ENCODE measurements at places on chromosomes 12 and 14.

- no peak for DNase-seq
These were observed 76.4 kb upstream of the CCDC60 start for GRCh38 chr12:119258149-119258548.

- DNase-seq: peak; percentile 93
These were observed 2.3 kb upstream of the GARIN2 start for GRCh38 chr14:67186789-67187584.

GRCh38 chr12:11795192-11795912 is 145.9 kb downstream of the ETV6 start:
- DNase-seq: peak; percentile 45

GRCh38 chr14:21299562-21300130 is 19.8 kb downstream of the RPGRIP1 start:
- no peak for DNase-seq

DNA sequence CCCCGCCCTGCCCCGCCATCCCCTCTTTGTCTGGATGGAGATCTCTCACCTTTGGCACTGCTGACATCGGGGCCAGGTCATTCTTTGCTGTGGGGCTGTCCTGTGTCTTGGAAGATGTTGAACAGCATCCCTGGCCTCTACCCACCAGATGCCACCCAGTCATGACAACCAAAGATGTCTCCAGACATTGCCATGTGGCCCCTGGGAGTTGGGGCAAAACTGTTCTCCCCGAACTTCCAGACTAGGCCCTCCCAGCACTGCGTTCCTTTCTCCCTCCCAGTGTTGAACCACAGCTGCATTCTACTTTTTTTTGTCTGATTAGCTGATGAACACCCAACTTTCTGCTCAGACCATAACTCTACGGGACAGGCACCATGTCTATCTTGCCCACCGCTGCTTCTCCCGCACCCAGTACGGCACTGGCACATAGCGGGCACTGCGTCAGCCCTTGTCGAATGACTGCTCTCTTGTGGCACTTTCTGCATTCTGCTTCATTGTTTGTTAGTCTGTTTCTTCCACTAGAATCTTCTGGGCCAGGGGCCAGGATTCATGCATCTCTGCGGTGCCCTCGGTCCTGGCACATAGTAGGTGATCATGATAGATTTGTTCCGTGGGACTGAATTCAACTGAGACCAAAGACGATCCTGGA is 13.1 kb upstream of the MYL2 start:
- no peak for DNase-seq

GRCh38 chr12:126883697-126884096 is 1383.3 kb upstream of the TMEM132C start:
- DNase-seq: no peak

- no peak for DNase-seq
These were observed 282.1 kb upstream of the GRIP1 start for GRCh38 chr12:66960704-66961690.

DNA sequence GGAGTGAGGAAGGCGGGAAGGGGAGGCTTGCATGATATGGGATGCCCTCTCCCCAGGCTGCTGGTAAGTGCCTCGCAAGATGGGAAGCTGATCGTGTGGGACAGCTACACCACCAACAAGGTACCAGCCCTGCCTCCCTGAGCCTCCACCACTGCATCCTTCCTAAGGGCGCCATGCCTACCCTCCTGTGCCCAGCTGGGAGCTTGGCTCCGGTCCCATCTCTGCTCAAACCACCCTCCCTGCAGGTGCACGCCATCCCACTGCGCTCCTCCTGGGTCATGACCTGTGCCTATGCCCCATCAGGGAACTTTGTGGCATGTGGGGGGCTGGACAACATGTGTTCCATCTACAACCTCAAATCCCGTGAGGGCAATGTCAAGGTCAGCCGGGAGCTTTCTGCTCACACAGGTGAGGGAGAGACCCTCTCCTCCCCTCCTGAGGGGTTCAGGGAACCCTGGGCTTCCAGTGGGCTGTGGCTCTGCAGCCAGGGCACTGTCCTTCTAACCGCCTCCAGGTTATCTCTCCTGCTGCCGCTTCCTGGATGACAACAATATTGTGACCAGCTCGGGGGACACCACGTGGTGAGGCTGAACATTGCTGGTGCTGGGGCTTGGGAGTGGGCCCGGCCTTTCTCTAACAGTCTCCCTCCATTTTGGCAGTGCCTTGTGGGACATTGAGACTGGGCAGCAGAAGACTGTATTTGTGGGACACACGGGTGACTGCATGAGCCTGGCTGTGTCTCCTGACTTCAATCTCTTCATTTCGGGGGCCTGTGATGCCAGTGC is 2.6 kb downstream of the GNB3 start:
- DNase-seq: no peak

- no peak for DNase-seq
These were observed 1665.8 kb upstream of the FLRT2 start for GRCh38 chr14:83864106-83864505.

DNA sequence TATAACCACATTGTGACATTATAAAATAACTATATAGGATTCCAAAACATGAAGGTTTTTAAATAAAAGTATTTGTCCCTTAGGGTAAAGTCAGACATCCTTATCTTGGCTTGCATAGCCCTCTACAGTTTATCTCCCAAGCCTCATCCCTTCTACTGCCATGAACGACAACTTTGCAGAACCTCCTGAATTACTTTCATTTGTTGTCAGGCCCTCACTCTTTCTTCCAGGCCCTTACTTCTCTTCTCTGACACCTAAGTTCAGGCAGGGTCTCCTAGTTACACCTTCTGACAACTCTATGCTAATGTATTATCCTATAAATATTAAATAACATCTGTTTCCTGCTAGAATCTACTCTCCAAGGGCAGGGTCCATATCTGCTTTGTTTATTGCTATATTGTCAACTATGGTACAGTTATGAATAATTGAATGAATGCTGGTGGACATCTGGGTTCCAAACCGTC is 115.7 kb upstream of the MDM1 start:
- no peak for DNase-seq

- DNase-seq: no peak
These were observed 470.6 kb downstream of the BCAT1 start for GRCh38 chr12:24478254-24478653.

DNA sequence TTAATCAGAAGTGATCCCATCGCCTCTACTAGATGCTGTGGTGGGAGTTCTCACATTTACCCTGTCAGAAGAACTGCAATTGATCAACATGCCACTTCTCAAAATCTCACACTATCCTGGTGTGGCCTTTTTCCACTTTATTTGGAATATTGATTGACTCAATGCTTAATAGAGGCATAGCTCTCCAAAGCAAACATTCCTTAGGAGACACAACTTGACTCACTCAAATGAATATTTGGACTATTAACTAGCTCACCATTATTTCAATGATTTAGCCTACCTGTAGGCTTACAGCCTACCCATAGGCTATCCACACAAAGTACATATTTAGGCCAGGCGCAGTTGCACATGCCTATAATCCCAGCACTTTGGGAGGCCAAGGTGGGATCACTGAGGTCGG is 186.5 kb downstream of the KLHL28 start:
- DNase-seq: no peak

- no peak for DNase-seq
These were observed 23.2 kb downstream of the AMDHD1 start for GRCh38 chr12:95966287-95966870.

DNA sequence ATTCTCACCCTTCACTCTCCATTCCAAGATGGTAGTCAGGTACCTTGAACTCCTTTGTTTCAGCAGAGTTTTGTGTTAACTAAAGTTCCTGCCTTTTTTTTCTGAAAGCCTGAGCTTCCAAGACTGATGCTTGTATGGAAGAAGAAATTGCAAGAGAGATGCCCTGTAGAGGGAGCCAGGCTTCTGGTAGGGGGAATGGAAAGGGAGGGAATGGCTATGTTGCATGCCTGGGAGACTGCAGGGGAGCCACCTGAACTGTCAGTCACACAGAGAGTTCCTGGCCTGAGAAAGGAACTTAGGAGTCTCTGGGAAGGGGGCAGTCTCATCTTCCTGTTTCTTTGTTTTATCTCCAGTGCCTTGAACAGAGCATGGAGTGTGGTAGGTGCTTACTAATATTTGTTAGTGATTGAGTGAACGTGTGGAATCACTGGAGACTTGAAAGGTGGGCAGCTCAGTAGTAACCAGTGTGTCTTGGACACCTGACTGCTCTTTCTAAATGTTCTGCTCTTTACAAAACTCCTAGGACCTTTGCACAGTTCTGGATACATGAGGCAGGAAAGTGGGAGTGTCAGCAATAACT is 132.2 kb downstream of the ANO4 start:
- peak; percentile 32 for DNase-seq

GRCh38 chr14:77212097-77212870 is 30.7 kb downstream of the TMEM63C start:
- no peak for DNase-seq

DNA sequence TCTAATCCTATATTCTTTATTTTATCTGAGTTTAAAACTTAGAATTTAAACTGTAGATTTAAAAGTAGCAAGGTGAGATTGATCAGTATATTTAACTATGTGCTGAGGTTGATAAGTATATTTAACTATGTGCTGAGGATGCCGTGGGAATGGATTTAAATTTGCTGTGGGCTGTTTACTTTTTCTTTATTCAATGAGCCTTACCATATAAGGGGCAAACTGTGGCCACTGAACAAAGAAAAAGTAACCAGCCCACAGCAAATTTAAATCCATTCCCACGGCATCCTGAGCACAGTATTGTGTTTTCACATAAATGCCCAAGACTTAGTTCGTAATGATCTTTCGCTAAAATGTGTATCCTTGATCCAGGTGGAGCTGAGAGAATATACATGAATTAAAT is 43.1 kb downstream of the PROX2 start:
- DNase-seq: no peak

GRCh38 chr12:89230376-89231315 is 121.7 kb downstream of the DUSP6 start:
- no peak for DNase-seq

- DNase-seq: no peak
These were observed 303.0 kb upstream of the TMEM132C start for GRCh38 chr12:127963933-127964332.

DNA sequence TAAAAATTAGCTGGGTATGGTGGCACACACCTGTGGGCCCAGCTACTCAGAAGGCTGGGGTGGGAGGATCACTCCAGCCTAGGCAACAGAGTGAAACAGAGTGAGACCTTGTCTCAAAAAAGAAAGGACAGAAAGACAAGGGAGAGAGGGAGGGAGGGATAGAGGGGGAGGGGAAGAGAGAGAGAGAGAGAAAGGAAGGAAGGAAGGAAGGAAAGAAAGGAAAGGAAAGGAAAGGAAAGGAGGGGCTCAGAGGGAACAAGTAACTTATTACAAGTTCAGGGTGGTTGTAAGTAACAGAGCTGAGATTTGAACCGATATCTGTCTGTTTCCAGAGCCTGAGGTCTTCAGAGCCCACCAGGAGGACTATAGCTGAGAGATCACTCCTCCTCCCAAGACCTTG is 8.3 kb downstream of the IFFO1 start:
- DNase-seq: no peak

- no peak for DNase-seq
These were observed 31.4 kb downstream of the PSMC1 start for GRCh38 chr14:90287791-90288190.

GRCh38 chr12:89163918-89164317 is 188.4 kb downstream of the DUSP6 start:
- no peak for DNase-seq

DNA sequence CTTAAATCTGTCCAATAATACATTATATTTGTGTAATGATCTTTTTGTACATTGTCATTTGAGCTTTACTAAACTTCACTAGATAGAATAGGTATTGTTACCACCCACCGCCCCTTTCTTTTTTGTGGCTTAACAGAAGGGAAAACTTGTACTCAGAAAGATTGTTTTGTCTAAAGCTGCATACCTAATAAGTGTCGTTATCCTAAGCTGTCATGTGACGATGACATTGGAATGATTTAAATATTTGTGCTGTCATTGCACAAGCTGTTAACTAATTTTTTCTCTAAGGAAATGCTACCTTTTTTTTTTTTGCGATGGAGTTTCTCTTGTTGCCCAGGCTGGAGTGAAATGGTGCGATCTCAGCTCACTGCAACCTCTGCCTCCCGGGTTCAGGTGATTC is 3.6 kb downstream of the DIP2B start:
- DNase-seq: no peak

GRCh38 chr12:122836027-122836921 is 1.0 kb downstream of the HIP1R start:
- DNase-seq: peak; percentile 35

- DNase-seq: no peak
These were observed 266.4 kb upstream of the CAND1 start for GRCh38 chr12:67002720-67003119.

- DNase-seq: no peak
These were observed 228.7 kb upstream of the CRY1 start for GRCh38 chr12:107322063-107322462.

DNA sequence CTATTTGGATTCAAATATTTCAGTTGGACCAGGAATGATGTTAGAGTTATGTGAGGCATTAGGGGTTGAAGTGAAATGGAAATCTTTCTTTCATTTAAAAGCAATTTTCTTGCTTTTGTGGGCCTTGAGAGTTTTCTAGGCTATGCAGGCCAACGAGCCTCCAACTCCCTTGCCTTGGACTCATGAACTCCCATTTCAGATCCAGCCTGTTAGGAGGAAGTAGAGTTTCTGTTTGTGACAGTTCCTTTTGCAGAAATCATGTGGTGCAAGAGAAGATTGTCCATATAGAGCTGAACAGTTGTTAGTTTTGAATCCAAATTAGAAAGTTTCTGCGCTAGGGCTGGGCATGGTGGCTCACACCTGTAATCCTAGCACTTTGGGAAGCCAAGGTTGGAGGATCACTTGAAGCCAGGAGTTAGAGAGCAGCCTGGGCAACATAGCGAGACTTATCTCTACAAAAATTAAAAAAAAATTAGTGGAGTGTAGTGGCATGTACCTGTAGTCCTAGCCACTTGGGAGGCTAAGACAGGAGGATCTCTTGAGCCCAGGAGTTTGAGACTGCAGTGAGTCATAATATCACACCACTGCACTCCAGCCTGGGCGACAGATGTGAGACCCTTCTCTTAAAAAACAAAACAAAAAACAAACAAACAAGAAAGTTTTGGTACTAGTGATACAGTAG is 47.3 kb upstream of the MED13L start:
- DNase-seq: no peak

DNA sequence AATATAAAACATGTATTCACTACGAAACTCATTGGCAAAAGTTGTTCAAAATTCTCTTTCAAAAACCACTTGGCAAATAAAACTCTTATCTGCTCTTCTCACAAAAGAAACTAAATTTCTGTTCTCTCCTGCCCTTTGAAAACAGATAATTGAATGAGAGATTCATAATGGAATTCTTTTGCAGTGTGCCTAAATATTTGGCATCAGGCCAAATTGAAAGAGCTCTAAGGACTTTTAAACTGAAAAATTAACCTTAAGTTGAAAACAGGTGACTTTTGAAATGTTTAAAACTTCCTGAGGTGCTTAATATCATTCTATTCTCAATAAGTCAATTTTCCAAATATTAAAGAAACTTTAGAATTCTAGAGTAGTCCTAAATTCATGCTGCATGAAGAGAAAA is 136.4 kb downstream of the FSCB start:
- DNase-seq: no peak

DNA sequence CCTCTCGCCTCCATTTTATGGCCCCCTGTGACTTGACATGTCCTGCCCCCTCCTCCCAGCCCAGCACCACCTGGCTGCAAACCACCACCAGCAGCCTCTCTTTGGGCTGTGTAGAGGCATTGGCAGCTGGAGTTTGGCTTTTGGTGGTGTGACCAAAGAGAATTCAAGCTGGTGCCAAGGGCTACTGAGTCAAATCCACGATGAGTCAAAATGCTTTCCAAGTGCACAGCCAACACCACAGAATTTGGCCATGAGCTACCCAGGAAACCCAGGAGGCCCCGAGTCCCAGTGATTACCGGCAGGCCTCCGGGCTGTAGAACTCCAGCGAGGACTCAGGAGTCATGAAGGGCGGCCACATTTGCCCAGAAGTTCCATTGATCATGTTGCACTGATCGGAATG is 53.8 kb downstream of the SCARB1 start:
- no peak for DNase-seq
